Activated CD4-positive, alpha-beta memory T cell treated with anti-CD3 and anti-CD28 coated beads for 36 hours (primary cell): ENCODE measurements at places on chromosomes 1 and 21.

DNA sequence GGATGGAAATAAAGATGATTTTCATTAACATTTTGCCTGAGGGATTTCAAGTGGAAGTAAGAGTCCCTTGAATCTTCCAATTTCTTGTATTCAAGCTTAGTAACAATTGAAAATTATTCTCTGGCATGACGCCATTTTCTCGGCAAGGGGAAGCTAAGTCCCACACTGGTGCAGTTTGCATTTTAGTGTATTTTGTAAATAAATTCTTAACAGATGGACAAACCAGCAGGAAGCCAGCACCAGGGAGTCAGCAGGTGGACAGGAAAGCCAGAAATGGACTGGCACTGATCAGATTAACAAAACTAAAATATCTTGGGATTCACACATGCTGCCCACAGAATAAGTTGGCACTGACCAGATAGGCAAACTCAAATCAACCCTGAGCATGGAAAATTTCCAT, 311.3 kb downstream of the LRRIQ3 start:
- DNase-seq = no peak

GRCh38 chr1:94322696-94323095, 85.3 kb upstream of the ARHGAP29 start:
- DNase-seq = no peak

DNA sequence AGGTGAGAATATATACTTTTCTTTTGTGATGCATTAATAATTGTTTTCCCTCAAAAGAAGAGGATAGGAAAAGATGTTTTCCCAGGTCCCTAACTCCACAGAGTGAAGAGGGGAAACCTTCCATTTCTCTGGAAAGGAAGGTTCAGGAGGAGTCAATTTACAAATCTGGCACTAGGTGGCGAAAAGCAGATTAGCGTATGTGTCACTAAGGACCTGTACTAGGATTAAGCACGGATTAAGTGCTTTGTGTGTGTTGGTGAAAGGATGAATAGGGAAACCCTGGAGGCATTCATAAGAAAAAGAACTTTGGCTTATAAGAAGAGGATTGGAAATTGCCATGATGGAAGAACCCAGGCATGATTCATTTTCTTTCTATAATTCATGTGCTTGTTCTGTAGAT, 410.1 kb upstream of the PLXNA2 start:
- no peak for DNase-seq

GRCh38 chr1:150876119-150876454, 312 bp downstream of the ARNT start:
- DNase-seq = no peak

DNA sequence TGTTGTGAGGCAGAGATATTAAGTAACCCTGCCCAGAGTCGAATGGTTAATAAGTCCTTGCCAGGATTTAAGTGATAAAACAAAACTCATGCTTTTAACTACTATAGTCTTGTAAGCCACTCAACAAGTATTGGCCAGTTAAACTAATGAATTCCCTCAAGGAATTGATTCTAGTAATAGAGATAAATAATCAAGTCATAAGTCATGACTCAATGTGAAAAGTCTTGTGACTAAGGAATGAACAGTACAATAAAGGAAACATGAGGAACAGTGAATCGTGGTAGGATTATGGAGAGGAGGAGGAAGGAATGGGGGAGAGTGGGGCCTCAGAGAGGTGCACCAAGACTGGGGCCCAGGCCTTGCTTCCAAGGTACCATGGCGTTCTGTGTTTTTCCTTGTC, 104.7 kb downstream of the FGGY start:
- DNase-seq = no peak
